ENCODE measurements at places on chromosomes 5 and 9. TPM values are rescaled to one million over a fixed set of nuclear protein-coding genes. Genes with fewer than 3 reads are reported as not detected.

DNA sequence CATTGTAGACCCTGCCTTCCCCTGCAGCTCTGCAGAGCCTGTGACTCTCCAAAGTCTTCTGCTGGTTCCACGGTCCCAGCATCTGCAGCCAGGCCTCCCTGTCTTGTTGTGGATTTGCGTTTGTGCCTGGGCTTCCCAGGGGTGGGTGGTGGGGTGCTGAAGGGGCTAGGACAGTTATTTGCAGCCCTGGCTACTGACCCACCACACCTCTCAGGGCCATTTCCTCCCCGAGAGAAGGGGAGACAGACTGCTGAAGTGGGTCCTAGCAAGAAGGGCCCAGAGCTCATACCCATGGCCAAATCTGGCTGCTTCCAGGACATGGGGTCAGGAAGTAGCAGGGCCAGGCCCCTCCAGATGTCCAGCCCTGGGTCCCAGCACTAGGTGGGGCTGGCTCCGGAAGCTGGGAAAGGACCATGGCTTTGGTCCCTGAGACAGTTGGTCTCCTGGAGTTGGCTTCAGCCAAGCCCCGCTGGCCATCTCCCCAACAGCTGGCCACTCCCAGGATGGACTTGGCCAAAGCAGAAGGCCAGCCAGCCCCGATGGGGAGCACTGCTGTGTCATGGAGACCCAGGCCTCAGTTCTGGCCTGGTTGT lies 26.3 kb downstream of the GSN start:
- DNase-seq, result no peak

GRCh38 chr9:133583586-133583985 lies 25.6 kb downstream of the FAM163B start:
- DNase-seq, result peak; percentile 34

- no peak for DNase-seq
Observed at GRCh38 chr5:64003966-64004365, 41.7 kb upstream of the HTR1A start.

DNA sequence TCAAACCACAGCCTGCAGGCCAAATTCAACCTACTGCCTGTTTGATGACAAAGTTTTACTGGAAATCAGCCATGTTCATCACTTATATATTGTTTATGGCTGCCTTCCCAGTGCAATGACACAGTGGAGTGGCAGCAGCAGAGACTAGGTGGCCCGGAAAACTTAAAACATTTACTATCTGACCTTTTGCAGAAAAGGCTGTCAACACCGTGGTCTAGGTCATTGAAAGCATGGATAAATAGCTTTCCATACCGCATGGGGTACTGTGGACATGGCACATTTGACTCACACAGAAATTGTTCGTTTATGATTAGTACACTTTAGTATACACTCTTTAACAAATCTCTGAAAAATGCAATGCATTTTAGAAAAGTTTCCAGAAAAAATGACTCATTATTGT lies 298.3 kb upstream of the EFNA5 start:
- DNase-seq, result no peak

DNA sequence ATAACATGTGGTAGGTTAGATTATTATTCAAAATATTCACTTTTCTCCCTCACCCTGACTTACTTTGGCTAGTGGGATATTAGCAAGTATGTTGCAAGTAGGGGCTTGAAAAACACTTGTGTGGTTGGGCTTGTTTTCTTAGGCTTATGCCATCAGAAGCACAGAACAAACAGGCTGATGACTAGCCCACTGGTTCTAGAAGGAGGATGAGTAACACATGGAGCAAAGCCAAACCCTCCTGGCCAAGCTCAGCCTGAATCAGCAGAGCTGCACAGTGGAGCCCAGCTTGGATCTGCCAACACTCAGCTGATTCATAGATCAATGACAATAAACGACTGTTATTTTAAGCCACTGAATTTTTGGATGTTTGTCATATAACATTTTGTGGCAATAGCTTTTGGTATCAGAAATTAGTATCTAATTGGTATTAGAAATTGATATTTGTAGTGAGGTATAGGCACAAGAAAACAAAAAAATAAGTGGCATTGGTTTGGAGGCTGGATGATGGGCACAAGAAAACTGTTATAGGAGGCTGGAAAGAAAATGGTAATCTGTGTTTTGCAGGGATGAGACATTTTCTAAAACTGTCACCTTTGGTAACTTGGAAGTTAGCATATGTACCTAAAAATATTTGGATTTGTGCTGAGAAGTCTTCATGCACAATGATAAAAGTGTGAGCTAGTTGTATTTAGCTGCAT lies 46.1 kb upstream of the ZBED3 start:
- DNase-seq, result no peak

DNA sequence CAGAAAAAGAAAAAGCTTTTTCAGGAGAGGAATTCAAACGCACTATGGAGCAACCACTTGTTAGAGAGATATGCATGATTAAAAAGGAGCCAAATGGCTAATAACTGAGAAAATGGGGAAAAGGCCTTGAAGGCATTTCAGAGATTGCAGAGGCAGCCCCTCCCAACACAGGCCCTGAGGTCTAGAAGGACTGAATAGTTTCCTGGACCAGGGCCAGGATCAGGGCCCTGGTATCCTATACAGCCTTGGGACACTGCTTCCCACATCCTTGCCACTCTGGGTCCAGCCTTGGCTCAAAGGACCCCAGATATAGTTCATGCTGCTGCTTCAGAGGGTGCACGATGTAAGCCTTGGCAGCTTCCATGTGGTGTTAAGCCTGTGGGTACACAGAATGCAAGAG lies 20.7 kb upstream of the FEM1C start:
- DNase-seq, result no peak

DNA sequence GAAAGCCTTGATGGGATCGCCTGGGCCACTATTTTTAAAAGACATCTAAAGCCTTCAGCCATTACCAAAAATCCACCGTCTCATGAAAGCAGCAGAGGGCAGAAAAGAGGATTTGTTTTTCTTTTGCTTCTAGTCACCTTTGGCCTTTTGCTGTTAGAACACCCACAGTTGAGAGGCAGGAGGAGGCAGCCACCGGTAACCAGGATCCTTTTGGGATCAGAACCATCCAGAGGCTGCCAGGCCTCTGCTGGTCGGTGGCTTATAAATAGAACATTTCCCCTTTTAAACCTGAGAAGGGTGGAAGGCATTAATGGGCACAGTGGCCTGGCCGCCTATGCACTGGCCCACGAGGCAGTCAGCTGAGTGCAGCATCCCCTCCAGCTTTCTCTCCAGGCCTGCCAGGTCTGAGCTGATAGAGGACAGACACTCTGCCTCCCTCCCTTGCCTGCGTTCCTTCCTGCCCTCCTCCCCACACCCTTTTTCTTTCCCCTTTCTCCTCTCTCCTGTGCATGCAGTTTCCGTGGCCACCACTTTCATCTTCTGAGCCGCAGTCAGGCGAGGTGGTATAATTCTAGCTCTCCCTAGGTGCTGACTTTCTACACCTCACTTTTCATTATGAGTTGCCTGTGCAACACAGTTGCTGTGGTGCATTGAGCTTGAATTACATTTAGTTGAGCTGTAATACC lies 253.4 kb downstream of the ARHGAP26 start:
- DNase-seq, result no peak

GRCh38 chr9:135147474-135147805 lies 60.0 kb downstream of the OLFM1 start:
- no peak for DNase-seq

- peak; percentile 75 for DNase-seq
Observed at GRCh38 chr5:172788771-172789686, 18.0 kb upstream of the DUSP1 start.

The PROB1 gene
- total RNA-seq, result 0.46 TPM

The SPATA31E1 gene
- not detected for total RNA-seq

The CDC25C gene
- not detected for total RNA-seq

The SPINK14 gene
- total RNA-seq, result not detected

The PAM gene
- 91.1 TPM for total RNA-seq

Measured in upper lobe of left lung (tissue), 6 donors.